HTR-8/SVneo (cell line): ENCODE measurements at places on chromosomes 1 and 21.

DNA sequence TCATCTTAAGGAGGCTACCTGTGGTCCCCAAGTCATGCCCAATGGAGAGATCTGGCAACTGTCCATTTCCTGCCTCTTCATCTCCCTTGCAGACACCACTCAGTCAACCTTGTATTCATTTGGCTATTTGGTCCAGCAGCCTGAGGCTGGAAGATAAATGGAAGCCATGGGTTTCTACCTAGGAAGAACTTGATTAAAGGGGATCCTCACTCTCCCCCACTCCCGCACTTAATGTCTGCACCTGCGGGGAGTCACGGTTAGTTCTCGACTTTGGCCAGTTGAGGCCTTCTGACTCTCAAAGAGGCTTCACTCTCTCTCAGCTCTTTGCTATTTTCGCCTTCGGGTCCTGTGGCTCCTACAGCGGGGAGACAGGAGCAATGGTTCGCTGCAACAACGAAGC, 8.4 kb upstream of the ATXN7L2 start:
- no peak for DNase-seq

DNA sequence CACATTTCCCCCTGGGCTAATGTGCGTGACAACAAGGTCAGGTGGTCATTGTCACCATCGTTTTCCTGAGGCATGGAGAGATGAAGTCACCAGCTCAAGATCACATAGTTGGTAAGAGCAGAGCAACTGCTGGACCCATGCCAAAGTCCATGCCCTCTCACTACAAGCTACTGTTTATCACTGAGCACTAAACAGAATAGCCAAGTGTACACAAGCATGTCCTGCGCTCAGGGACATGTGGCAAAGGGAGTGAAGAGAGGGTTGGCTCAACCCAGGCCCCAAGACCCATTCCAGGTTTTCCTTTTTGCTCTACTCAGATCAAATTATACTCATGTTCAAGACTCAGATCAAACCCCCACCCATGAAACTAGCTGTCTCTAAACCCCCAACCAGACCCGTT, 20.8 kb downstream of the LRRC52 start:
- DNase-seq = no peak

GRCh38 chr1:39076127-39076798, 50.1 kb downstream of the NDUFS5 start:
- DNase-seq = no peak

GRCh38 chr1:171802207-171802606, 20.7 kb downstream of the METTL13 start:
- DNase-seq = no peak

DNA sequence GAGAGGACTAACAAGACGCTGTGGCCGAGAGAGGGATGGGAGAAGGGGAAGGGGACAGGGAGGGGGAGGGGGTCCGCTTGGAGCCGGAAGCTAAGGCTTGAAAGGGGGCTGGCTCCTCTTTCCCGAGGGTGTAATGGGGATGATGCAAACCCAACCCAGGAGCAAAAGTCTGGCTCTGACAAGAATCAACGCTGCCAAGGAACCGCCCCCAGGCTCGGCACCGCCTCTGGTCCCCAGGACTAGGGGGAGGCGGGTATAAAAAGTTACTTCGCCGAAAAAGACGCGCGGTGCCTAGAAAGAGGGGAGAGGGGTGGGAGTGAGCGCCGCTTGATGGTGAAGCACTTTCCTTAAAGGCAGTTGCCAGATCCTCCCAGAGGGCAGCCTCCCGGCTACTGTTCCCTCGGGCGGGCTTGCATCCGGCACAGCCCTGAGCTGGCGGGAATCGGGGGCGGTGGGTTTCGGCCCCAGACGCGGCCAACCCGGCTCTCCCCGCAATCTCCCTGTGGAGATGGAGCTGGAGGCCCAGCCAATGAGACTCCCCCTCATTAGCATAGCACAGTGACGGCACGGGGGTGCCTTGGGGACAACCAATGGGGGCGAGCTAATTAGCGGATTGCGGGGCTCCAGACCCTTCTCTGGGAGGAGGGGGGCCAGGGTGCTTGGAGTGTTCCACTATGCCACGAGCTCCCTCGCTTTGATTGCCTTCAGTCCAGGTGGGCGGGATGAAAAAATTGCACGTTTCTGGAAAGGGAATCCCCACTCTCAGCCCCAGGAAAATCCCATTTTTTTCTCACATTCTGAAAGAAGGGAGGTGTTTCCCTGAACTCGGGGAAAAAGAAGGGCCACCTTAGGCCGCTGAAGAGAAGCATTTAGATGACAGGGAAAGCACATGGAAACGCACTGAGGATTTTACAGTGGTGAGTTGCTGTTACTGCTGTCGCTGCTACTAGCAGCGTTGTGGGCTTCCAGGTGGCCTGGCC, at the start of gene KCNT2:
Gene KCNT2, minus strand, starts transcription at position 51 of the 980 bp plus-strand sequence. CDS start 131 bp downstream, outside the sequence.
- peak; percentile 72 for DNase-seq

- no peak for DNase-seq
Measured at GRCh38 chr1:193754732-193755427, 568.5 kb upstream of the B3GALT2 start.

DNA sequence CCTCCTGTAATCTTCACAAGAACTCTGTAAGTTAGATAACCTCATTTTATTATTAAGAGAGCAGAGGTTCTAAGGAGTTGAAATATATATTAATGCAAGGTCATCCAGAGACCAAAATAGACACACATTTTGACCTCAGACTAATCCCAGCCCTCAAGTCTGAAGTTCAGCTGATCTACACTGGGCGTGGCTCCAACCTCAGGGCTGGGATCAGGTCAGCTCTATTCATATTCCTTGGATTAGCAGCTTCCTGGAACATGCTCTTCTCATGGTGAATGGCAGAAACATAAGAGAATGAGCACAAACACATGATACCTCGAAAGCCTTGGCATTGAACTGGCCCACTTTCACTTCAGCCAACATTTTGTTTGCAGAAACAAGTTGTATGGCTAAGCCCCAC, 200.8 kb upstream of the ST6GALNAC5 start:
- DNase-seq = no peak

GRCh38 chr1:43861337-43861736, 72.3 kb upstream of the ARTN start:
- DNase-seq = no peak

- DNase-seq = no peak
Measured at GRCh38 chr1:227673441-227673840, 61.7 kb downstream of the JMJD4 start.

GRCh38 chr1:100087396-100087795, 45.3 kb downstream of the SASS6 start:
- DNase-seq = no peak

DNA sequence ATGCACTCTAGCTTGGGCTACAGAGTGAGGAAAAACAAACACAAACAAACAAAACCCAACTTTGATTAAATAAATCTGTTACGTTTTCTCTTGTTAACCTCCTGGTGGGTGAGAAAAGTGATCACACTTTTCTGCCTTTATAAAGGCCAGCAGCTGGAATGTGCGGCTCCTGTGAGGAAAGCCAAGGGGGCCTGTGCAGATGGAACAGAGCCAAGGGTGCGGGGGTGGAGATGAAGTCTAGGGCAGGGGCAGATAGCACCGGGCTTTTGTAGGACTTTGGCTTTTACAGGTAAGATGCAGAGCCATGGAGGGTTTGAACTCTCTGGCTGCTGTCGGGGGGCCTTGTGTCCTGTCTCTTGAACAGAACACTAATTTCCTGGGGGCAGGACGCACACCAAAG, 40.7 kb upstream of the GPR37L1 start:
- DNase-seq = no peak

DNA sequence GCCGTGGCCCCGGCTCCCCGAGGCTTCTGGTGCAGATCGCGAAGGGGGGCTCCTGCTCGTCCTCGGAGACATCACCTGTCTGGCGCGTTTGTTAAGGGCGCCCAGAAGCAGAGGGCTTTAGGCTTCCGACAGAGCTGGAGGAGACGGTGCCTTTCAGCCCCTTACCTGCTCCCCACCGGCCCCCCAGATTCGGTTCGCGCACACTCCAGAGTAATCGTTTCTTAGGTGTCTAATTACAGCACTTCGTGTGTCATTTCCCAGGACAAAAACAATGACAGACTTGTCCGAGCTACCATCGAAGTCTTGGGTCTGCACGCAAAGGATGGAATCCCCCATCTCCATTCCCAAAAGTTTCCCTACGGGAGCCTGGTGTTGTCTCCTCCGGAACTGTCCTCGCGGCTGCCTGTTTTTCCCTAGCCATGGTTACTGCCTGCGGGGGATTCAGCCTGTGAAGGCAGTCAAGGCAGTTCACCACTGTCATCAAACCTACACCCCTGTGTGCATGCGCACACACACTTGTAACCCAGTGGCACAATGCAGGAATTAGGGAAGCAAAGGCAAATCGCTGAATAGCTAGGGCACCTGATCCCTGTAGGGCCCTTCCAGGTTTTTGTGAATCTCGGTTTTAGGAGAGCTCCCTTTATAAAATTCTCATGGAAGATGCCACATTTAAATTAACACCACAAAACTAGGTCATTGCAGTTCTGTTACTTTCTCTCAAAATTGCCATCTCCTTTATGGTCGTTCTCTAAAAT, 738 bp upstream of the CDC42BPA start:
- peak; percentile 76 for DNase-seq

DNA sequence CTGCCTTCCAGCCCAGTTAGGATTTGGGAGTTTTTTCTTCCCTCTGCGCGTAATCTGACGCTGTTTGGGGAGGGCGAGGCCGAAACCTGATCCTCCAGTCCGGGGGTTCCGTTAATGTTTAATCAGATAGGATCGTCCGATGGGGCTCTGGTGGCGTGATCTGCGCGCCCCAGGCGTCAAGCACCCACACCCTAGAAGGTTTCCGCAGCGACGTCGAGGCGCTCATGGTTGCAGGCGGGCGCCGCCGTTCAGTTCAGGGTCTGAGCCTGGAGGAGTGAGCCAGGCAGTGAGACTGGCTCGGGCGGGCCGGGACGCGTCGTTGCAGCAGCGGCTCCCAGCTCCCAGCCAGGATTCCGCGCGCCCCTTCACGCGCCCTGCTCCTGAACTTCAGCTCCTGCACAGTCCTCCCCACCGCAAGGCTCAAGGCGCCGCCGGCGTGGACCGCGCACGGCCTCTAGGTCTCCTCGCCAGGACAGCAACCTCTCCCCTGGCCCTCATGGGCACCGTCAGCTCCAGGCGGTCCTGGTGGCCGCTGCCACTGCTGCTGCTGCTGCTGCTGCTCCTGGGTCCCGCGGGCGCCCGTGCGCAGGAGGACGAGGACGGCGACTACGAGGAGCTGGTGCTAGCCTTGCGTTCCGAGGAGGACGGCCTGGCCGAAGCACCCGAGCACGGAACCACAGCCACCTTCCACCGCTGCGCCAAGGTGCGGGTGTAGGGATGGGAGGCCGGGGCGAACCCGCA, at the start of gene PCSK9:
Gene PCSK9, plus strand, starts transcription at position 207 of the 741 bp plus-strand sequence. Its CDS starts 290 bp downstream, at position 497.
- DNase-seq = no peak

DNA sequence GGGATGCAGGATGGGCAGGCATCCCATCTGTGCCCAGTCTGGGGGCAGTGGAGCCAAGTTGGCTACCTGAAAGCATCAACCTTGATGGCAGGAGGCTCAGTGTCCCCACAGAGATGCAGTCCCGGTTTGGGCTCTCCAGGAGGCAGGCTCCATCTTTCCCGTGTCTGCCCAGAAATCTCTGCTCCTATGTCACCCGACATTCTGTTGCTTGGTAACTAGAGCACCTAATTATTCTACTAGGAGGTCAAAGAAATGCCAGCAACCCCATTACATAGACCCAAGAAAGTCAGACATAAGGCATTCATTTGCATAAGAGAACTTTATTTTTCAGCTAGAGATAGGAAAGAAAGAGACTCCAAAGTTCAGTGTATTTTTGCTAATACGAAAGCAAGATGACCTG, 100.3 kb upstream of the BACE2 start:
- DNase-seq = no peak

- no peak for DNase-seq
Measured at GRCh38 chr1:208118841-208119606, 125.2 kb downstream of the PLXNA2 start.

DNA sequence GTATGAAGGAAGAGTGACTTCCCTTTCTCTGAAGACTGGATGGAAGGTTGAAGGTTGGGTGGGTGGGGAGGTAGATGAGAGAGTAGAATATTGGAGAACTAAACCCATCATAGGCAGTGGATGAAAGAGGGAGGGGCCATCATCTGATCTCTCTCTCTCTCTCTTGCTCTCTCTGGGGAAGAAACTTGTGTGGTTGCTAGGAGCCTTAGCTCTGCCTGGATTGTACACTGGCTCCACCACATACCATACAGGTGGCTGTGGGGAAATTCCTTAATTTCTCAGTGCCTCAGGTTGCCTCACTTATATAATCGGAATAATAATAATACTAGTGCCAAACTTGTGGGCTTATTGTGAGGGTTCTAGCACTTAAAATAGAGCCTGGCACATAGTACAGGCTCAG, 9.5 kb downstream of the XCL1 start:
- no peak for DNase-seq

- DNase-seq = no peak
Measured at GRCh38 chr1:233094269-233094668, 143.9 kb downstream of the NTPCR start.

DNA sequence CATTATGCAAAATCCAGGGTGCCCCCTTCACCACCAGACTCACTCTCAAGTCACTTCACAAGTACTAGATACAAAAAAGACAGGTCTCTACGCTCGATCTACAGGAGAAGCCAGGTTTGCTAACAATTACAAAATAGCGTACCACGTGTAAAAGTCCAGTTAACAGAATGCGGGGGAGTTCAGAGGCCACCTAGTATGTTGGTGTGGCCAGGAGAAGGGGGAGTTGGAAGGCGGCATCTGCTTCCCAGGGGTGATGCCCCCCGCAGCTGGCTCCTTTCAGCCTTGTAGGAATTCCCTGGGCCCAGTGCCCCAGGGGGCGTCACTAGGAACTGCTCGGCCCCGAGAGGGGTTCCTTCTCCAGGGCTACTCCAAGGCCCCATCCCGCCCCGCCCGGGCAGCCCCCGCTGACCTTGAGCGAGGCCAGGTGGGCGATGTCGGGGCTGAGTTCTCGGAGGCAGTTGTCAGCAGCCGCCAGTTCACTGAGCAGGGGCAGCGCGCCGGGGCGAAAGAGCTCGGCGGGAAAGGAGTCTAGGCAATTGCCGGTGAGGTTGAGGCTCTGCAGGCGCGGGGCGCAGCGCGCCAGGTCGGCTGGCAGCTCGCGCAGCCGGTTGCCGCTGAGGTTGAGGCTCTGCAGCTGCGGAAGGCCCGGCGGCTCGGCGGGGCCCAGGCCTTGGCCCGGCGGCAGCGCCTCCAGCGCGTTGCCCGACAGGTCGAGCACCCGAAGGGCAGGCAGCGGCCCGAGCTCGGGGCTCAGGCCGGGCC, 664 bp downstream of the LRRC47 start:
- DNase-seq = no peak
